ENCODE measurements at places on chromosomes 1 and 21.

- no peak for DNase-seq
Observed at GRCh38 chr1:32644426-32644825, 5.9 kb downstream of the ZBTB8OS start.

DNA sequence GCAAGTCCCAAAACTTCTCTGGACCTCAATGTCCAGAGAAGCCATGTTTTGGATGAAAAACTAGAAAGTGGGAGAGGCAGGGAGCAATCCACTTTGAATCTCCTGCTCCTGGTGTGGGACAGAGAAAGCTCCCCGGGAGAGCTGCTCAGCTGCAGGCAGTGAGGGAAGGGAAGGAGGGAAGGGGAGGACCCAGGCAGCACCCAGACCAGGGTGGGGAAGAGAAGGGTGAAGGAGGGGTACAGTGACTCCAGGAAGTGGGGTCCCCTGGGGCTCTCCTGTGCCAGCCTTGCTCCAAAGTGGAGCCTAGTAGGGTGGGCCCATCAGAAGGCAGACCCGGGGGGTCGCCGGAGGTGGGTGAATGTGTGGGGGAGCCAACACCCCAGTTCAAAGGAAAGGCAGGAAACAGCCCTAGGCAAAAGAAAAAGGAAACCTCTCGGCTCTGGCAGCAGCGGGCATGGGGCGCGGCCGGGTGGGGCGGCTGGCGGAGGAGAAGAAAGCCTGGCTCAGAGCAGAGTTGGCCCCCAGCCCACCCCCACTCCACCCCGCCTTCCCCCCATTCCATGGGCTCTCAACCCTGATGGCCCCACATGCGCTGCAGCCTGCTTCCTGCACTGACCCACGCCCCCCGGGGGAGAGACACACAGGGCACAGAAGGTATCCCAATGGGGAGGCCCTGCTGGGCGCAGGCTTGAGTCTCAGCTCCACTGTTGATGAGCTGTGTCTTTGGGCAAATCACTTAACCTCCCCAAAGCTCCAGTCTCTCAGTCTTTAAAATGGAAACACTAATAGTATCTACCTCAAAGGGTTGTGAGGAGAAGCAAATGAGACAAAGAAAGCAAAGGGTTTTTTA is 5.7 kb downstream of the LGR6 start:
- no peak for DNase-seq

DNA sequence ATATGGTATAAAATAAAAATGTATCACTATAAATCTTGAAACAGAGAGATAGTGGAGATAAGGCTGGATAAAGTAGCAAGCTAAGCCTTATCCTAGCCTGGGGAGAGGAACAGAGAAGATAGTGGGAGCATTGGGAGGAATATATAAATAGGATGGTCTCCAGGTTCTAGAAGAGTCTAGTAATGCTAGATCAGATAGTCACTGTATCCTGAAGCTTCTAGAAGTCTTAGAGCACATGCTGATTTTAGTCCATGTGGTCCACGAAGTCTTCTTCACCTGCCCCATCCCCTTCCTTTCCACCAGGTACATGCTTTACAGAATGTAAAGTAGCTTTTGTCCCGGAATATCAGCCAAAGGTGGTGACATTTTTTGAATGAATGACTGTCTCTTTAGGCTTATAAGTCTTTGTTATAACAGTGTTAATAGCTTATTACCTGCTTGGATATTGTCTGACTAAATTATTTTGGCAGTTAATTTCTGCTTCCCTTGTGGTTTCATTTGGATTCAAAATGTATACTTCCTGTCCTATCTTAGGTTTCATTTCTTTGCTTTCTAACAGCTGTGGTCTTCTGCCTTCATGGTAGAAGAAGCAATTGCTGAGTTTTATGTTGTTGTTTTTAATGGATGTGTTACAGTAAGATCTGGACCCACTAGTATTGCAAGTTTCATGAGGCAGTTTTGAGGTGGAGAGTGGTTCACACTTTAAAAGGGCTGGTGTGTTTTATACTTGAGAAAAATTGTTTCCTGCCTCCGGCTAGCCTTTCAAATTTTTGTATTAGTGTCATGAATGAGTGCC is 5.9 kb downstream of the SMG7 start:
- no peak for DNase-seq

DNA sequence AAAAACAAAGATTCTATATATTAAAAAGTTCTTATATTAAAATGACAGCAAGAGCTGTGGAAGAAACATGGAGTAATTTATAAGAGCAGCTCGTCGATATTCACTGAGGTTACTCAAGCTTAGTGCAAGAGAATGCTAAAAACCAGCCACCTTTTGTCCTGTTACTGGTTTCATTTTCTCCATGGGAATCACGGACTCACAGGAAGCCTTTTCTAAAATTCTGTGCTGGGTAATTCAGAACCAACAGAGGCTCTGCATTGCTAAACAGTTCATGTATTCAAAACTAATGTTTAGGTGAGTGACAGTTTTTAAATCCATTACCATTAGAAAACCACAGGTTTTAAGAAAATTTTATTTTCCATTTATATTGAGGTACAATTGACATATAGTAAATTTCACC is 147.8 kb upstream of the MAP1LC3C start:
- DNase-seq: no peak

- no peak for DNase-seq
Observed at GRCh38 chr1:88529581-88529980, 154.5 kb upstream of the PKN2 start.

DNA sequence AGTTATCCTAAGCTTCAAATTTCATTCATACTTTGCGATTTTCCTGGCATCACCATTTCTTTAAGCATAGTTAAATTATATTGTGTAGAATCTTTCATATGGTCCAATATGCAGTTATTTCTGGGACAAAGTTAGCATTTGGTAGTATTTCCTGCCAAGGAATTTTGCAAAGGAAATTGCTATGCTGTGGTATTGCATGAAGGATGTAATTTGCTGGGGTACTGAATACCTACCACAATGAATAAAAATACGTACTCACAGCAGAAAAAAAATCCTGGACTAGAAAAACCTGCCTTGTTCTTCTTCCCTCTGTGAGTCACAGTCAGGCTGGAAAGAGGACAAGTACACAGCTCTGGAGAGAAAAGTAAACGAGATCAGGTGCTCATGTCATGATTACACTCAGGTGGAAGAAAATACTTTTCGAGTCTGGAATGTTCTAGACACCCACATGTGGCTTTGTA is 241.2 kb downstream of the PTBP2 start:
- no peak for DNase-seq

- DNase-seq: no peak
Observed at GRCh38 chr1:41448821-41449220, 35.7 kb downstream of the EDN2 start.

DNA sequence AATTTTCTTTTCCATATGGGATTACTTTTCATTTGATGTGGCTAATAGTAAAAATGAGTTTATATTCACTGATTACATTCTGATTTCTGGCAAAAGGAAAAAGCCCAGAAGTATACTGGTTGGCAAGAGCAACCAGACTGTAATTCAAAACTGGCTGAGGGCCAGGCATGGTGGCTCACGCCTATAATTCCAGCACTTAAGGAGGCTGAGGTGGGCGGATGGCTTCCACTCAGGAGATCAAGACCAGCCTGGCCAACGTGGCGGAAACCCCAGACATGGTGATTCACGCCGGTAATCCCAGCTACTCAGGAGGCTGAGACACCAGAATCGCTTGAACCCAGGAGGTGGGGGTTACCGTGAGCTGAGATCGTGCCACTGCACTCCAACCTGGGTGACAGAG is 14.5 kb downstream of the SYT11 start:
- DNase-seq: no peak

Data from CD4-positive, alpha-beta T cell (primary cell).